ENCODE measurements at places on chromosomes 16 and 17.

GRCh38 chr17:34412965-34413441 lies 50.0 kb upstream of the CCL1 start:
- no peak for DNase-seq

- DNase-seq: no peak
Measured at GRCh38 chr16:58430718-58431117, 38.4 kb downstream of the GINS3 start.

DNA sequence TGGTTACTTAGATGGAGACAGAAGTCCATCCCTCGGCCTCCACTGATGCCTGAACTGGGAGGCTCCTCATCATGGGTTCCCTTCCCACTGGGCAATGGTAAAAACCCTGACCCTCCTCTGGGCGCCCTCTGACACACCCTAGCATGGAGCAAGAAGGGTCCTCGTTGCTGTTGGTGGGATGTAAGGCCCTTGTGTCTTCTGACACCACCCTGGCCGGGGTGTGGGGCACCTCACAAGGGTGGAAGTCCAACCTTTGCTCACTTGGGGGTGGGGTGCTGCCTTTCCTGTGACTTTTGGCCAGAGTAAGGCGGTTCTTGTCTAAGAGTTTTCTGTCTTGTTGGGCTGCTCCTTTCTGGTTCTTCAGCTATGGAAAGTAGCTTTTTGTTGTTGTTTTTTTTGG lies 28.7 kb downstream of the MPRIP start:
- no peak for DNase-seq

DNA sequence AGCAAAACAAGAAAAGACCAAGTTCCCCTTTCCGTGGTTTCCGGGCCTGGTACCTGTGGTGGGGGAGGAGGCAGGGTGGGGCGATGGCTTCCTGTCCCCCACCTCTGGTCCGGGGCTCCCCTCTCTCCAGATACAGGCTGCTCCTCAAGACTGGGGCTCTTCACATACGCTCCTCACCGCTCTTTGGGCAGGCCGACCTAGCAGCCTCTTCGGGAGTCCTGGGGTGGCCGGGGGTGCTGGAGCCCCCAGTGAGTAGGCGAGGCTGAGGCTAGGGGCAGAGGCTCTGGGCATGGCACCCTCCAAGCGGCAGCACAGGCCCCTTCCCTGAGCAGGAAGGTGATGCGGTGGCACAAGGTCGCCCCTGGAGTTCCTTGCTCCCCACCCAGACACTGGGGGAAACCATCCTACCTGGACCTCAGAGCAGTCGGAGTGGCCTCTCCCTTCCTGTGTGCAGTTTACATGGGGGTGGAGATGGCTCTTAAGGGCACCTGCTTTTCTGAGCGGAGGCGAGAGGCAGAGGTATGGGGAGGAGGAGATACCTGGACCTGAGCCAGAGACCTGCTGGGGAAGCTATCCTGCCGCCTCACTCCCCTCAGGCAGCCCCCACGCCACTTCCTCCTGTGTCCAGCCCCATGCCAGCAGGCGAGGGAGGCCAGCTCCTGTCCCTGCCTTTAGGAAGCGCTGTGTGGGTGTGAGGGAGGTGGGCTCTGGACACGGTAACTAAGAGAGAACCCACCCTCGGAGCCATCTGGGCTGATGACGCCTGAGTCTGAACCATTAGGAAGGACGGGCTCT lies 891 bp downstream of the CORO1A start:
- peak; percentile 94 for DNase-seq

- no peak for DNase-seq
Measured at GRCh38 chr17:45162025-45162687, 481 bp downstream of the HEXIM2 start.

GRCh38 chr17:77321649-77322513 lies 181.1 kb downstream of the SEC14L1 start:
- no peak for DNase-seq

- no peak for DNase-seq
Measured at GRCh38 chr17:32697728-32698625, 178.9 kb downstream of the MYO1D start.

DNA sequence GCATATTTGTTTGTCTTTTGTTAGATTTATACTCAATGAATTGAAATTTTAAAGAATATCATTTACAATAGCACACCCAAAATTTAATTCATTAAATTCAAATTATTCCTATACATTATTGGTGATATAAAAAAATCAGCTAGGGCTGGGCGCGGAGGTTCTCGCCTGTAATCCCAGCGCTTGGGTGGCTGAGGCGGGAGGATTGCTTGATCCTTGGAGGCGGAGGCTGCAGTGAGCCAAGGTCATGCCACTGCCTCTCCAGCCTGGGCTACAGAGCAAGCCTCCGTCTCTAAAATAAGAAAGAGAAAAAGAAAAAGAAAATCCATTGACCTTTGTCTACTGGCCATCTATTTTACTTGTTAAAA lies 4.5 kb upstream of the PRDM7 start:
- no peak for DNase-seq

DNA sequence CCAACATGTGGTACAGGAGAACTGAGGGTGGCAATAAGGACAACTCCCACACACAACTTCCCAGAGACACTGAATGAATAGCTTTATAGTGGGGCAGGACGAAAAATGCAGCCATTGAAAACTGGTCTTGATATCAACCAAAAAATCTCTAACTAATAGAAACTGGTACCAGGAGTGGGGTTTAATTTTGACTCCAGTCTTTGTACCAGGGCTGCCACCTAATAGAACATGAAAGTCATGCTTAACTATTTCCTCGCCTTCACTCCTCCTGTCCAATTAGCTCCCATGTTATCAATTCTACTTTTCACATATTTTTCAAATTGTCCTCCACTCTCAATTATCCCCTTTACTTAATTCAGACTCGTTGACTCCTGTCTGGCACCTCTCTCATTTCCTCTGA lies 192.0 kb upstream of the ERCC4 start:
- no peak for DNase-seq

- no peak for DNase-seq
Measured at GRCh38 chr17:77378318-77379064, 237.7 kb downstream of the SEC14L1 start.

DNA sequence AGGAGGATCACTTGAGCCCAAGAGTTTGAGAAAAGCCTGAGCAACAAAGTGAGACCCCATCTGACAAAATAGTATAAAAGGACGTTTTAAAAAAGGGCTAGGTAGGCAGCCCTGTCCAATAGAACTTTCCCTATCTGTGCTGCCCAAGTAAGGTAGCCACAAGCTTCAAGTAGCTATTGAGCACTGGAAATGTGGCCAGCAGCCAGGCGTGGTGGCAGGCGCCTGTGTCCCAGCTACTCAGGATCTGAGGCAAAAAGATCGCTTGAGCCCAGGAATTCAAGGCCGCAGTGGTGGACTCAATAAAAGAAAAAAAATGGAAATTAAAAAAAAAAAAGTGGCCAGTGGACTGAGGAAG lies 1.5 kb upstream of the NQO1 start:
- no peak for DNase-seq

GRCh38 chr17:47705536-47706530 lies 11.9 kb downstream of the TBKBP1 start:
- DNase-seq: no peak

GRCh38 chr17:13957636-13958035 lies 111.7 kb upstream of the COX10 start:
- no peak for DNase-seq

GRCh38 chr16:49469930-49470451 lies 96.4 kb downstream of the C16orf78 start:
- no peak for DNase-seq

GRCh38 chr16:48052731-48053417 lies 102.9 kb downstream of the ABCC12 start:
- no peak for DNase-seq

GRCh38 chr17:50148226-50149090 lies 2.0 kb downstream of the PPP1R9B start:
- DNase-seq: peak; percentile 51

- DNase-seq: peak; percentile 89
Measured at GRCh38 chr17:31321481-31321880, at the start of gene EVI2A. Gene EVI2A, minus strand, starts transcription at chr17:31321622. Its CDS starts 2,609 bp downstream, at chr17:31319013.

DNA sequence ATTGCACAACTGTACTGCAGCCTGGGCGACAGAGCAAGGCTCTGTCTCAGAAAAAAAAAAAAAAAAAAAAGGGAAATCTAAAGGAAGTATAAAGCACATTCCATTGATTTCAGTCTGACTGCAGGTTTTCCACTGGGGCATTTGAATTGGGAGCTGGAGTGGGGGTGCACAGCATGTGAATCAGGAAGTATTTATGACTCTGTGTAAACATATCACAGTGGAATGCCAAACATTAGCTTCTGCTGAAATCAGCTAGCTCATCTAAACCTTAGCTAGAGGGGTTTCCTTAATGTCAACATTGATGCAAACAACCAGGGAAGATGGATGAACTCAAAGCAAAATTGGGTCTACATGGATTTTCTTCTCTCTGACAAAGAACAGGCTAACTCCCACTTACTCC lies 641.0 kb upstream of the EEF2KMT start:
- DNase-seq: no peak

DNA sequence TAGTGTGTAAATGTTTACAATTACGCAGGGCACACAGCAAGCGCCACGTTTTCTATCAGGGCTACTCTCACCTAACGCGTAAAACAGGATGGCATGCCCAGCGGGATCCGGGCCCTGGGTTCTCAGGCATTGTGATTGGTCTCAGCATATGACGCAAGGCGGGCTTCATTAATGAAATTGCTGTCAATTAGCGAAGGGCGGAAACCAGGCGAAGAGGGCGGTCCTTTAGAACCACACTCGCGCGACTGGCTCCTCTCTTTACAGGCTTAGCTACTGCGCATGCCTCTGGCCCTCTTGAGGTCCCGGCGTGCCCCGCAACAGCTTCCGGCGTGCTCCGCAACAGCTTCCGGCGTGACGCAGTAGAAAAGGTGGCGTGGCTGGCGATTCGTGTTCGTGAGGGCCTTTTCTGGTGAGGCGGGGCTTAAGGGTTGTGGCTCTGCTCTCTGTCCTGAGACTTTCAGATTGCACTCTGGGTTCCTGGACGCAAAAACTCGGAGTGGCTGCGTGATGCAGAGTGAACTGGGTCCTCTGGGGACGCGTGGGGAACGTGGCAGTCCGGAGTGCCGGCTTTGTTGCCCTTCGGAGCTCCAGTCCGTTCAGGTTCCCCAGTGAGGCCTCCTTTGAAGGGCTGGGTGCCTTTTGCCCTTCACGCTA lies 9.2 kb downstream of the OR2C1 start:
- DNase-seq: peak; percentile 90

DNA sequence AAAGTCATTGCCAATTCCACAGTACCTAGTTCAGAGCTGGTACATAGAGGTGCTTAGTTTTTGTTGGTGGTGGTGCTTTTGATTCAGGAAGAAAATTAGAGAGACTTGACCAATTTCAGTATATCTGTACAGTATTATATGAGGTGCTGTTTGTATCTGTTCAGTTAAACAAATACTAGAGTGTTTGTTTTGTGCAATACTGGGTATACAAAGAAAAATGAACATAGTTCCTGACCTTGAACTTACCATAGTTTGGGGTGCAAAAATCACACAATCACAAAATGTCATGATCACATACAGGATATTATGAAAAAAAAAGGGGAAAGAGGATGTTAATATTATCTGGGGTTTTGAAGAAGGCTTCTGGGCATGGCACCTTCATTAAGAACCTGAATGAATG lies 39.8 kb upstream of the GOT2 start:
- no peak for DNase-seq

- DNase-seq: no peak
Measured at GRCh38 chr17:27905447-27906225, 12.5 kb upstream of the LYRM9 start.

DNA sequence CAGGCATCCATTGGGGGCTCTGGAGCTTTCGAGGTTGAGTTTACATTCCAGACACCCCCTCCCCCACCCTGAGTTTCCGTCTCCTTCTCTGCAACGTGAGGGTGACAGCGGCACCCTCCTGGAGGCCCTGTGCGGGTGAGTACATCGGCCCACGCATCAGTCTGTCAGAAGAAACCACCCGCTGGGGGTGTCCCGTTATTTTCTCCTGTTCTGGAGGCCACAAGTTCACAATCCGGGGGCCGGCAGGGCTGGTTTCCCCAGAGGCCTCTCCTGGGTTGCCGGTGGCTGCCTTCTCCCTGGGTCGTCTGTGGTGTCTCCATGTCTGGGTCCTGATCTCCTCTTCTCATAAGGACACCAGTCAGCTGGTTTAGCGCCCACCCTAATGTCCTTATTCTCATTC lies 35.7 kb downstream of the GSE1 start:
- DNase-seq: no peak

DNA sequence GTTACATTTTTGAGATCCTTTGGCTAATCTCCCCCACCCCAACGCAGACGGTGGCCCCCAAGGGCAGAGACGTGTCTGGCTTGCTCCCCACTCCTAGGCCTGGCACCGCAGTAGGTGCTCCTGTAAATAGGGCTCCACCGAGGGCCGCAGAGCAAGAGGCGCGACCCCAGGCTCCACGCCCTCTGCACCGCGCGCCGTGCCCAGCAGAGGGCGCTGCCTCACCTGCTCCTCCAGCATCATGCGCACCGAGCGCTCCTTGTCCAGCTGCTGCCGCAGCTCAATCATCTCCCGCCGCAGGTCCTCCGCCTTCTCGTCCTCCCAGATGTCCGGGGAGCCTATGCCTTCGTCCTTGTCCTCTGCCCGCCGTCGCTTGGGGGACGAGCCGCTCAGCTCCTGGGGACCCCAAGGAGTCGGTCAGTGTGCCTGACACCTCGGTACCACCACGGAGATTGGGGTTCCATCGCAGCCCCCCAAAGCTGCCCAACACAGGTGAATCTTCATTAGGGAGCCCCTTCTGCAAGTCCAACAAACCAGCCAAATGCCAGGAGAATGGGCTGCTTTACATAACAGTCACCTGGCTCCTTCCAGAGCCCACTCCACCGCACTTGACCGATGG lies 11.2 kb downstream of the TFAP4 start:
- DNase-seq: peak; percentile 29

DNA sequence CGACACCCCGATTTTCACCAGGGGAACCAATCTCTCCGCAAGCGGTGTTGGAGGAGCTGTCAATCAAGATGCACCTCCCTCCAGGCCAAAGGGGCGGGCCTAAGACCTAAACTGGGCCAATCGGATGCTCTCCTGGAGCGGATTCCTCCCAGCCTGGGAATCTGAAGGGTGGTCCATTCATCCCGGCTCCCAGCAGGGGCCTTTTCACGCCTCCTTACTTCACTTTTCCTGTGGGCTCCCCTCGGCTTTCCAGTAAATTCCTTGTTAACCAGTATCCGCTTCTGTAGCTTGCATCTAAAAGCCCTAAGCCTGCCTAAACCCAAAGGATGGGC lies 17.1 kb downstream of the C16orf74 start:
- no peak for DNase-seq

- DNase-seq: no peak
Measured at GRCh38 chr16:57471852-57472664, 9.6 kb downstream of the POLR2C start.

- no peak for DNase-seq
Measured at GRCh38 chr17:78144147-78144719, 2.0 kb upstream of the C17orf99 start.

DNA sequence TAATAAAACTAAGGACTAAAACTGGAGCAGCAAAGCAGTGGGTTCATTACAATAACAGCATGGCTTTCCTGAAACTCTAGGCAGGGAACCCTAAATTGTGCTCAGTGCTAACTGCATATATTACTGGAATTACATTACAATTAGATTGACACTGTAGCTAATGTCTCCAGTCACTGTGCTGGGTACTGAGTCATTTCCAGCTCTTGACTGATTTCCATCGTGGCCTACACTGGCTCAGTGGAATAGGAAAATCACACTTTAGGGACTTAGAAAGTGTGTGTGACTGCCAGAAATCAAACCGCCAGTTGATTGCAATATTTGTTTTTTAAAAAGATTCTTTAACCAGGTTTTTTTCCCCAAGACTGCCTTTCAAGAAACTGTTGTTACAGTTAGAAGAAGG lies 1447.4 kb upstream of the GOT2 start:
- DNase-seq: no peak

GRCh38 chr17:40664582-40665333 lies at the start of gene KRT222:
Gene KRT222, minus strand, starts transcription at chr17:40665177. Its CDS starts 78 bp downstream, at chr17:40665099.
- no peak for DNase-seq
